CD4-positive, alpha-beta T cell treated with Interleukin-6 at 100 ng/mL for 8 hours (primary cell): ENCODE measurements at places on chromosomes 11 and 22.

- no peak for DNase-seq
Observed at GRCh38 chr22:50608996-50609395, 8.4 kb downstream of the MAPK8IP2 start.

DNA sequence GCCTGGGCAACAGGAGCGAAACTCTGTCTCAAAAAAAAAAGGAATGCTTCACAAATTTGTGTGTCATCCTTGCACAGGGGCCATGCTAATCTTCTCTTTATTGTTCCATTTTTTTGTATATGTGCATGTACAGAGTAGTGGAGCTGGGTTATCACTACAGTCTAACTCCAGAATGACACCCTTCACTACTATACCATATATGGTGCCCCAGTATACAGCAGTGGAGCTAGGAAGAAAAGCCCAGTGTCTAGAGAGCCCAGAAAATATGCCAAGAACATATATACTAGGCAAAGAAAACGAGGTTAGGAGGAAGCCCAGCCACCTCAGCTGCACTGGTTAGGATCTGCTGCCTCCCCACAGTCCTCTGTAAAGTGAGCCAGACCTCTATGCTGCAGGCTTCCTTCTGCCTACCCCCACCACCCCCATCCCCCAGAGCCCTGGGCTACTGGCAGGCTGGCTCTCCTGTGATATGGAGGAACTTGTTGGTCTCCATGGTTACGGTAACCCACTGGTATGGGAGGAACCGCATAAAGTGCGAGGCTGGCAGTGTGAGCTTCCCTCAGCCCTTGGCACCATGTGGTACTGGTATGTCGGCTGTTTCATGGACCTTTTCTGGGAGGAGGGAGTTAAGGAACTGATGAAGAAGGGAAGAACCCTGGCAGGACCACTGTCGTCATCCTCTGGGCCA lies 34.3 kb downstream of the RCOR2 start:
- DNase-seq = peak; percentile 42

- no peak for DNase-seq
Observed at GRCh38 chr11:120342226-120342625, 6.0 kb downstream of the ARHGEF12 start.

GRCh38 chr11:126765196-126765595 lies 235.4 kb downstream of the KIRREL3 start:
- no peak for DNase-seq

DNA sequence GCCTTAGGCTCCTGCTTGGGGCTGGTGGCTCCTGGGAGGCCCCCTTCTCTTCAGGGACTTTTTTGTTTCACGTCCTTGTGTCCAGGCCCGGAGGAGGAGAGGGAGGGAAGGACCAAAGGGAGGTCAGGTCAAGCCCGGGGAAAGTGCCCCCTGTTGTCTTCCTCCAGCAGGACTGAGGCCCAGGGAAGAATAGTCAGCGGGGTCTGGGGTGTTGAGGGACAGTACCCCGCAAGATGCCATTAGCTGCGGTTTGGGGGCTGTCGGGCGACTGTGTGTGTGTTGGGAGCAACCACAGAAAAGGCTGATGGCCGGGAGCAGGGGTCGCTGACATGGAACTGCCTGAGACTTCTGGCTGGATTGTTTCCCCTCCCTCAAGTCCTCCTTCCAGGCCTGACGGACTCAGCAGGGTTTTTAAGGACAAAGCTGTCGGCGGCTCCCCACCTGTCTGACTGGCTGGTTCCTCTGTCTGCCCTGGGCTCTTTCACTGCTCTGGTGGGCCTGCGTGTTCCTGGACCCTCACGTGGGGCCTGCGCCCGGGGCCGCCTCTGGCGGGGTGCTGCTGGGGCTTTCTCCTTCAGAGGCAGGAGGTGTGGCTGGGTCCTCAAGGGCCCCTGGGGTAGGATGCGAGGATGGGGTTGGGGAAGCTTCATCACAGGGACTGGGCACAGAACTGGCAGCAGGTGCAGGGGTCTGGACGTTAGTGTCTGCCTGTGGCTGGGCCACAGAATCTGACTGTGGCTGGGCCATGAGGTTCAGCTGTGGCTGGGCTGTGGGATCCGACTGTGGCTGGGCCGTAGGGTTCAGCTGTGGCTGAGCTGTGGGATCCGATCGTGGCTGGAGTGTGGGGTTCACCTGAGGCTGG lies 1.5 kb downstream of the GPR152 start:
- no peak for DNase-seq

DNA sequence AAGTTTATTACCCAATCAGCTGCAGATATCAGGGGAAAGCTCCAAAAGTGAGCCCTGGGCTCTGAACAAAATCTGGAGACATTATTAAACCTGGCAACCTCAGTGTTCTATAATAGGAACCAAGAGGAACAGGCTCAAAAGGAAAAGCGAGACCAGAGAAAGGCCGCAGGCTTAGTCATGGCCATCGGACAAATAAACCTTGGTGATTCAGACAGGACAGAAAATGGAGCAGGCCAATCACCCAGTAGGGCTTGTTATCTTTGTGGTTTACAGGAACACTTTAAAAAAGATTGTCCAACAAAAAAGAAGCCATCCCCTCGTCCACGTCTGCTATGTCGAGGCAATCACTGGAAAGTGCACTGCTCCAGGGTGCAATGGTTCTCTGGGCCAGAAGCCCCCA lies 7.7 kb upstream of the PANX1 start:
- no peak for DNase-seq

- no peak for DNase-seq
Observed at GRCh38 chr11:119251114-119251513, 45.0 kb downstream of the CBL start.

DNA sequence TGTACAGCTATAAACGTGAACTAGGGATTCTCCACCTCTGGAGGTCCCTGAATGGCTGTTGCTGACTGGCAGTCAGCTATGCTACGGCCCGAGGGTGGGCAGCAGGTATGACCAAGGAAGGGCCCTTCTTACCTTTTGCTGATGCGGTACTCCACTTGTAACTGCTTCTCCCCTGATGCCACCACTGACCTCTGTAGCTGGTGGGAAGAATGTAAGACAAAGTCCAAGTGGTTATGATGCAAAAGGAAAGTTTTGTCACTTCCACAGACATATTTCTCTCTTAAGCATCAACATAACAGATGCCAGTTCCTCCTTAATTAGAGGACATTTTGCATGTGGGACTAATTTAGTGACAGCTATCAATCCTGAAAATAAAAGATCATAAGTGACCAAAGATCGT lies 32.2 kb downstream of the P4HA3 start:
- no peak for DNase-seq

- DNase-seq = no peak
Observed at GRCh38 chr11:61586792-61587430, 6.0 kb upstream of the SYT7 start.

- DNase-seq = no peak
Observed at GRCh38 chr11:134119094-134119493, 50.2 kb downstream of the JAM3 start.

GRCh38 chr11:61698173-61698948 lies 18.2 kb downstream of the DAGLA start:
- DNase-seq = peak; percentile 21

DNA sequence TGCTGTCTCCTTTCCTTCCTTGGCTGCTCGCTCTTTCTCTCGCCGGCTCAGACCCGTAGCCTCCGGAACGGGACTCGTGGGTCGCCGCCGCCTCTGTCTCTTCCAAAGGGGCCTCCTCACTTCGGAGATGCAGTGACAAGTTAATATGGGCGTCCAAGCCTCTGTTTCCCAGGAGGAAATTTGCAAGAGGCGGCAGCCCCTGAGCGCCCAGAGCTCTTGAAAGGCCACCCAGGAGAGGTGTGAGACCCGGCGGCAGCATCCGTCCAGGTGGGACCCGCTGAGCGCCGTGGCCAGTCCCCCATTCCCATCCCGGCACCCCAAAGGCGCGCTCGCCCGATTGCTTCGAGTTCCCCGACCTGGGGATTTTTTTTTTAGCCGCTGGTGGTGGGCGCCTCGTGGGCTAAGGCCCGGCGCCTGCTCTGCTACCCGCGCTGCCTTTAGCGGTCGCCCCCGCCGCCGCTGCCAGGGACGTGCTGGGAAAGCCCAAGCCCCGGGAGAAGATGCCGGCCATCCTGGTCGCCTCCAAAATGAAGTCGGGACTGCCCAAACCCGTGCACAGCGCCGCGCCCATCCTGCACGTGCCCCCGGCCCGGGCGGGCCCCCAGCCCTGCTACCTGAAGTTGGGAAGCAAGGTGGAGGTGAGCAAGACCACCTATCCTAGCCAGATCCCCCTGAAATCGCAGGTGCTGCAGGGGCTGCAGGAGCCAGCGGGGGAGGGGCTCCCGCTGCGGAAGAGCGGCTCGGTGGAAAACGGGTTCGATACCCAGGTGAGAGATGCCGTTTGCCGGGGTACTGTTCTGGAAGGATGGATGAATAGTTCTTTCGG lies 772 bp downstream of the NAV2 start:
- no peak for DNase-seq

GRCh38 chr11:75500742-75501141 lies 25.0 kb downstream of the GDPD5 start:
- DNase-seq = no peak

DNA sequence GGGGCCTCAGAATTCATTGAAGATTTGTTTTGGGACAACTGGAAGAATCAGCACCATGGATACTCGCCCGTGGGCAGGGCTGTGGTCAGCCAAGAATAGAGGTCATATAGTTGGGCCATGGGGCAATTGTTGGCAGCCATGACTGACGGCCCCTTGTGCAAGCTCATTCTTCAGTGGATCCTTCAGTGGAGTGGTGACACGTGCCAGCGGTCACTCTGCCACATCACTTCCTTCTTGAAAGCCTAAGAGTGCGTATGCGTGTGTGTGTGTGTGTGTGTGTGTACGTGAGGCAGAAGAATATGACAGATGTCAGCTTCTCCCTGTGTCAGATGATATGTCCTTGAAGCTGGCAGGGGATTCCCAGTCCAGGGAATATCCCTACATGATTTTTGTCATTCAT lies 1.8 kb upstream of the IL18BP start:
- no peak for DNase-seq

- DNase-seq = no peak
Observed at GRCh38 chr11:96447208-96448110, 57.6 kb downstream of the JRKL start.

GRCh38 chr22:18991821-18992442 lies 55.8 kb upstream of the PRODH start:
- DNase-seq = no peak

- DNase-seq = no peak
Observed at GRCh38 chr11:57354699-57355098, 16.5 kb downstream of the P2RX3 start.

GRCh38 chr11:100766764-100767163 lies 79.7 kb downstream of the ARHGAP42 start:
- DNase-seq = no peak

- no peak for DNase-seq
Observed at GRCh38 chr22:42171946-42172719, 41.5 kb upstream of the CYP2D6 start.

GRCh38 chr22:36522662-36523061 lies 6.3 kb downstream of the EIF3D start:
- DNase-seq = no peak

DNA sequence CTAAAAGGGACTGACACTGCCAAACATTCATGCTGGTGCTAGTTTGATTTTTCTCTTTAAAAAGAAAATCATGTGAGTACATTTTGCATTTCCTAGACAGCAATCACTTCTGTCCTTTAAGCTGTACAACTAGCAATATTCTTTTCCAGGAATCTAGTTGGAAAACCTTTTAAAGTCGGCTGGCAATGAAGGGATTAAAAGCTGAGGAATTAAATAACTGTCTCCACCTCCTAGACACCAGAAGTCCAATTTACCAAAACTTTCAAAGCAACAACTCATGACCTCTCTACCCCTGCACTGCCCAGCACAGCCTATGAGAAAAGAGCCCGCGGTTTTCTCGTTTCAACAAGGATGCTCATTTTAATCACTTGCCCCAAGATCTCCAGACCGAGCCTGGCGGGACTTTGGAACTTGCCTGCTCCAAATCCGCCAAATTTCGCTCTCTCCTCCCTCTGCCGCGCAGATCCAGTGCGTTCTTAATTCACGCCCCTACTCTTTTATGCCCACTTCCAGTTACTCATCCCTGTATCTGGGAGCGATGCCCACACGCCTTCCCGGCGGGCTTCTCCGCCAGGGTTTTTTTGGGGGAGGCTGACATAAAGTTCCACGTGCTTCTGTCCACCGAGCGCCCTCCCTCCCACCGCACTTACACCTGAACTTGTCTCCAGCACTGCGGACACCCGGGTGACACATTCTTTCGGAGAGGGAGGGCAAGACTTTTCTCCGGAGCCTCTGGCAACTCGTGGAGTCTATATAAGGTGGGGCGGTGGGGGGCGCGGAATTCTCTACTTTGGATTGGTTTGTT lies 2.5 kb downstream of the MPPED2 start:
- no peak for DNase-seq

DNA sequence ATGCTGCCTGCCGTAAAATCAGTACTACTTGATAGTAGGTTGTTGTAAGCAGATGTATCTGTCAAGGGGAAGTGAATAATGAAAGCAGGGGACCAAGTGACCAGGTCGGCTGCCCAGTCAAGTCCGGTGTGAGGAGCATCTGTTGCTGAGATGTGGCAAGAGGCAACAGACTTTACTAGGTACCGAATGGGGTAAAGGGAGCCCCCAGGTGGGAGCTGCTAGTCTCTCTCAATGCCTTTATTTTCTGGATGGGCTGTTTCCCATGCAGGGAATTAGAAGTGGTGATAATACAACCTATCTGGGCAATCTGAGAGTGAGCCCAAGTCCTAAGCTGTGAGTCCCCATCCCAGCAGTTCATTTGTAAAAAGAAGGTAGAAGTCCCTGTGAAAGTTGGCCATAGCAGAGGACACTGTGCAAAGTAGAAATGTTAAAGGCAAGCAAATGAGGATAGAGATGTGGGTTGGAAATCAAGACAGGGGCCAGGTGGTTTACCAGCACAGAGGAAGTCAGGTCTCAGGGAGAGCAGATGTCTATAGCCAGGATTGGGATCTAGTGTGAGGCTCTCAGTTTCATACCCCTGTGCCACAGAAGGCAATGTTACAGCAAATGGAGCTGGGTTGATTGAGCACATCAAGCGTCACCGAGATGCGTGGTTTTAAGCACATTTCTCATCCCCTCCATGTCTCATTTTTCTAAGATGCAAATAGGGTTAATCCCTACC lies 90.7 kb upstream of the RAG2 start:
- DNase-seq = no peak

DNA sequence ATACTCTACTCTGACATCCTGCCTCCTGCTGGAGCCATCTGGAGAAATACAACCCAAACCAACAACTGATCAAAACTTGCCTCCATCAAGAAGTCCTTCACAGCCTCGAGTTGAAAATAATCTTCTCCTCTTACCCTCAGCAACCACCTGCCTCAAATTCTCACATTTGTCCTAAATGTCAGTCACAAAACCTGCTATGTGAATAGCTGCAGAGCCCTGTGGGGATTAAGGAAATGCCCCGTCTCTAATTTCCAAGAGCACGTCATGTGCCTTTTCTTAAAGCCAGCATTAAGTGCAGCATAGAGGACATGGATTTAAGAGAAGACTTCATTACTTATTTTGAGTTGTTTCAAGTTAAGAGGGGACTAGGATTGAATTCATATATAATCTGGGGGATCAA lies 105.9 kb downstream of the TRPC6 start:
- DNase-seq = no peak
